ENCODE measurements at places on chromosomes 1 and 21.

- DNase-seq = no peak
Observed at GRCh38 chr1:206905295-206906164, 8.3 kb downstream of the IL24 start.

DNA sequence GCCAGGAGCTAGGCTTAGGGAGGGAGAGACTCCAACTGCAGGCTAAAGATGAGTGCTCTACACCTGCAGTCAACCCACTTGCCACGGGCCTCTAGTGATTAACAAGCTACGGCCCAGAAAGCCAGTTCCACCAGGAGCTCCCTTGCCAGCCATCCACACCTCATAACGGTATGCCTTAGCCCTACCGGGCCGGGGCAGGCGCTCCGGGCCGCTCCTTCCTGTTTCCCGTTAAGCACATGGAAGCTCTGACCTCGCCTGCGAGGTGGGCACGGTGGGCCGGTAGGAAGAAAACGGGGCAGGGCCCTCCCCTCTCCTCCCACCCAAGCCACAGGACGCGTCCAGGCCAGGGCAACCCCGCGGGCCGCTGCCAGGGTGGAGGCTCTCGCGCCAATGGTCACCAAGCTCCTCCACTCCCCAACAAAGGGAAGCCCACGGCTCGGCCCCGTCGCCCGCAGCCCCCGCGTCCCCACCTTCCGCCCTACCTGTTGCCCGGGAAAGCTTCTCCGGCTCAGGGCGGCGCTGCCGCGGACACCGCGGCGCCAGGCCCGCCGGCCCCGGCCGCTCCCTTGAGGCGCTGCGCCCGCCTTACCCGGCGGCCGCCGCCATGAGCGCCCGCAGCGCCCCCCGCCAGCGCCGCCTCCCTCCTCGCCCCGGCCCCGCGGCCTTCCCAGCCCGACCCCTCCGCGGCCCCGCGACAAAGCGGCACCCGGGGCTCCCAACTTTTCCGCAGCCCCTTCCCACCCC is 627 bp downstream of the CERS2 start:
- peak; percentile 5 for DNase-seq

GRCh38 chr1:234154320-234155251 is 218.7 kb upstream of the COA6 start:
- peak; percentile 43 for DNase-seq

- DNase-seq = no peak
Observed at GRCh38 chr1:119859647-119860046, 36.7 kb downstream of the ADAM30 start.

DNA sequence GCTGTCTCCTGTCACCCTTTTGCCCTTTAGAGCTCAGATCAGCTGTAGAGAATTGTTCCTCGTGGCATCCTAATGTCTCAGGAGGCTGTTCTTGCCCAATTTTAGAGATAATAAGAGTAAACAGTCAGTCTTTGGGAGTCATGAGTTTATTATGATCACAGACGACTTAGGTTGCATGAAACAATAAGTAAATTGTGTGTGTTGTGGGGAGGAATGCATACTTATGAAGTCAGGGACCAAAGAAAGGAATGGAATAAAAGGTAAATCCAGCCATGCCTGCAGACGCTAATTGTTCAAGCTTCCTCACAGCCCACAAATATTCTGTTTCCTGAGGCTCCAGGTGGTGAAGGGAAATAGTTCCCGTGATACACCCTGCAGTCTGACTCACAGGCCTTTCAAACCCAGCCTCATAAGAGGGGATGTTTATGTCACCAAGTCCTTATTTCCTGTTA is 897 bp downstream of the EPHX4 start:
- DNase-seq = no peak

DNA sequence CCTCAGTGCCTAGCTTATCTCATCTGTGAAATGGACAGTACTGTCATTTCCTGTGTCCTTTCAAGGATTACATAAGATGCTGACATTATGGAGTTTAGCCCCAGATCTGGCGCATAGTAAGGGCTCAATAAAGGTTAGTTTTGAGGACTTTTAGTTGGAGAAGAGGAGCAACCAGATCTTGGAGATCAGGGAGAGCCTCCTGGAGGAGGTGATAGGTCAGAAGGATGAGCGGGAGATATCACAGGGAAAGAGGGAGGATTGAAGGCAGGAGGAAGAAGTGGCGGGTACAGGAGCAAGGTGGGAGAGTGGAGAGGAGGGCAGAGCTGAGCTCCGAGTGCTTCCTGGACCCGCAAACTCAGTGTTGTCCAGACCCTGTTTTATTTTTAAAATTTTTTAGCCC is 17.5 kb downstream of the SLC66A1 start:
- no peak for DNase-seq

DNA sequence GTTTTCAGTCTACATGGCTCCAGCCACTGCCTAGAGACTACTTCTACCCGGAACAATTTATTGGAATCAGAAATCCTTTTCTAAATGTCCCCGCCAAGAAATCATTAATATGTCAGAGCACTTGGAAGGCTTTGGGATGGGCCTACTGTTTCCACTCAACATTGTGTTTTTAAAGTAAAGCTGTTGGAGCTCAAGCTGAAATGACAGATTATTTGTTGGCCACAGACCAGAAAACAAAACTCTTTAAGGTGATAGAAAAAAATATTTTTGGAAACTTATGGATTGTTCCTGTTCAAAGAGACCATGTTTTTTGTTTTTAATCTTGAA is 496 bp downstream of the VPS45 start:
- no peak for DNase-seq

- no peak for DNase-seq
Observed at GRCh38 chr1:4509206-4509605, 145.2 kb upstream of the AJAP1 start.

GRCh38 chr1:162342452-162342983 is 34.1 kb downstream of the SPATA46 start:
- no peak for DNase-seq

GRCh38 chr1:24673341-24673740 is 30.2 kb downstream of the SRRM1 start:
- DNase-seq = no peak

DNA sequence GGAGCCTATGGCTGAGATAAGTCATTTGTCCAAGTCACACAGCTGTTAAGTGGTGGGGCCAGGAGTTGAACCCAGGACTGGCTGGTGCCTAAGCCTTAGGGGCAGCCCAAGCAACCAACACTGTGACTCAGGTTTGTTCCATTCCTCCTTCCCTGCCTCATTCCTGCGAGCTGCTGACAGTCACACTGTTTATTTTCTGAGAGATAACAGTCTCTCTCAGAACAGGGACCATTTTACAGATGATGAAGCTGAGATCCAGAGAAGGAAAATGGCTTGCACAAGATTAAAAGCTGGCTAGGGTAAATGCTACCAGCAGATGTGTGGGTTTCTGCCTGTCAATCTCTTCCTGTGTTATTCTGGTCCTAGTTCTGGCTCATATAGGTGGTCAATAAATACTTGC is 24.3 kb upstream of the TCEA3 start:
- no peak for DNase-seq

GRCh38 chr1:93845538-93846205 is 33.3 kb downstream of the DNTTIP2 start:
- no peak for DNase-seq

- no peak for DNase-seq
Observed at GRCh38 chr1:243475966-243476365, 220.1 kb downstream of the SDCCAG8 start.

GRCh38 chr1:109786112-109786480 is 22.4 kb upstream of the EPS8L3 start:
- no peak for DNase-seq

GRCh38 chr1:97366984-97367383 is 553.9 kb downstream of the DPYD start:
- DNase-seq = no peak

DNA sequence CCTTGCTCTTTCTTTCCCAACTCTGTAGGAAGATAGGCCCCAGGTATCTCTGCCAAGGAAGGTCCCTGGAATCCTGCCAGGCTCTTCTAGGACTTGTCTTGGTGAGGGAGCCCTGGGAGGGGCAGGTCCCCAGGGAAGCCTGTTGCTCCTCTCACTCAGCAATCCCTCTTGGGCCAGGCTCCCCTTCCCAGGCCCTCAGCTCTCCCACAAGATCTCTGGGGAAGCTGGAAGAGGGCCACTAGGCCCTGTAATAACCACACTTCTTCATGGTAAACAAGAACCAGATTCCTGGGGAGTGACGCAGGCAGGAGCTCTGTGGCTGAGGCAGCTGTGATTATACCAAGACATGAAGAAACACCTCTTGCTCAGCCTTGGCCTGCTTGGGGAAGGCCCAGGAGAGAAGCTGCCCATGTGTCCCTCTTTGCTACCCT is 9.9 kb upstream of the MAPKAPK2 start:
- DNase-seq = no peak

DNA sequence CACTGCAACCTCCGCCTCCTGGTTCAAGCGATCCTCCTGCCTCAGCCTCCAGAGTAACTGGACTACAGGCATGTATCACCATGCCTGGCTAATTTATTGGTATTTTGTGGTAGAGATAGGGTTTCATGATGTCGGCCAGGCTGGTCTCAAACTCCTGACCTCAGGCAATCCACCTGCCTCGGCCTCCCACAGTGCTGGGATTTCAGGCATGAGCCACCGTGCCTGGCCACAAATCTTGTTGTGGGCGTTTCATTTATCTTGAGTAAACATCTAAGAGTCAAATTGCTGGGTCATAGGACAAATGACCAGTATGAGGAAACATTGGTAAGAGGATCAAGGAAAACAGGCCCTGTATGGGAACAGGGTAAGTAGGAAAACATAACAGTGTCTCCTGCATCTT is 17.9 kb downstream of the TMEM200B start:
- DNase-seq = no peak

- DNase-seq = no peak
Observed at GRCh38 chr1:184933944-184934343, 40.4 kb downstream of the NIBAN1 start.

- no peak for DNase-seq
Observed at GRCh38 chr1:34696981-34697380, 57.9 kb upstream of the GJB5 start.

DNA sequence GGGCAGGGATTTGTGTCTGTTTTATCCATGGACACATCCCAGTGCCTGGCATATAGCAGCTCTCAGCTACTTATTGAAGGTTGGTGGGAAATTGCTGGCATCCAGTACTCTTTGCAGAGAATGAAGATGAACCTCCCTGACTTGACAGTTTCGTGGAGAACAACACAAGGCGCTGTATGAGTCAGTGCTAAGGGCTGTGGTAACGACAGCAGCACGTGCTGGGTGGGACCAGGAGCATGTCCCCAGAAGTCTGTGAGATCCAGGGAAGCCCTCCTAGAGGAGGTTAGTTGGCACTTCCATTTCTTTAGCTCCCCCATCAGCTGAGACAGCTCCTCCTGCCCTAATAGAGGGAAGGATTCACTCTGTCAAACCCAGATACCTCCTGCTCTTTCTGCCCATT is 25.9 kb upstream of the IL19 start:
- DNase-seq = no peak

GRCh38 chr1:33152685-33153432 is 29.0 kb downstream of the TRIM62 start:
- no peak for DNase-seq

- no peak for DNase-seq
Observed at GRCh38 chr1:73197972-73198371, 915.6 kb upstream of the NEGR1 start.
